Stimulated activated naive CD4-positive, alpha-beta T cell treated with Interleukin-2 at 50 U/mL for 16 hours (primary cell): ENCODE measurements at places on chromosomes 1 and 21.

DNA sequence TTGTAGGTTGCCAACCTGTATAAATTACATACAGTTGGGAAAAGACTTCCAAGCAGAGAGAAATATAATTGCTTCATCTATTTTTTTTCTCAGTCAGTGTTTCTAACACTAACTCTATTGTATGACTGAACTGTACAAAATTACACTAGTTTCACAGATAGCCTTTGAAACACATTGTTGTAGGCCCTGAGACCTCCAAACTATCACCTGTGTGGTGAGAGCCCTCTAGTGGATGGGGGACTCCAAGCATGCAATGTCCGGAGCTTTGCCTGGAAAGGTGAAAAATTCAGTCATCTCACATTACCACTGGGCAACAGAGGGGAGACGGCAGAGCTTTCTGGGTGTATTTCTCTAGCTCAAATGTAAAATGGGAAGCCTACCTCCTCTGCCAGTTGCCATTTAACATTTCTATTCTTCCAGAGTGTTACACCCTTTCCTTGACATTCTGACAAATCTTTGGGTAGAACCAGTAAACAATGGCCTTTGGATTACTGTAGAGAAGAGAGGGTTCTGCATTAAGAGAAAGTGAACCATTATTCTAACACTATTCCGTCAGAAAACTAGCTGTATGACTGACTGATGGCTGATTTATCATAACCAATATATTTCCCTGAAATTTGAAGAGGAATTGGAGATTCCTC is 212.2 kb downstream of the LYPLAL1 start:
- DNase-seq = no peak

GRCh38 chr1:222140206-222140605 is 398.3 kb upstream of the DUSP10 start:
- DNase-seq = no peak

GRCh38 chr1:59738591-59739015 is 76.1 kb upstream of the HOOK1 start:
- no peak for DNase-seq

GRCh38 chr1:229296541-229296941 is 25.6 kb downstream of the RAB4A start:
- no peak for DNase-seq

- DNase-seq = no peak
Measured at GRCh38 chr1:50112193-50112592, 3.5 kb downstream of the ELAVL4 start.

DNA sequence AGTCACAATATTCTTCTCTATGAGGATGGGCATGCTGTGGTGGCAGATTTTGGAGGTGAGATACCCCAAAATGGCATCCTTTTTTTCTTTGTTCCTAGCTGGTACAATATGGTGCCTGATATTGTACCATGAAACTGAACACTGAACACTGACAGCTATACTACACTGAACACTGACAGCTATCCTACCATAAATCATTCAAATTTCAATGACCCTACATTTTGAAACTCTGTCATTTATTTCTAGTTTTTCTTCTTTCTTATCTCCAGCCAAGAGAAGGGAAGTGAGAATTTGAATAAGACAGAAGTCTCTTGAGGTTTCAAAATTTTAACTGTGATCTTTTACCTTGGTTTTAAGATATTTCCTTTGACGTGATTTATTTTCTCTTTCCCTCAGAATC is 76.3 kb downstream of the LRRC53 start:
- no peak for DNase-seq

DNA sequence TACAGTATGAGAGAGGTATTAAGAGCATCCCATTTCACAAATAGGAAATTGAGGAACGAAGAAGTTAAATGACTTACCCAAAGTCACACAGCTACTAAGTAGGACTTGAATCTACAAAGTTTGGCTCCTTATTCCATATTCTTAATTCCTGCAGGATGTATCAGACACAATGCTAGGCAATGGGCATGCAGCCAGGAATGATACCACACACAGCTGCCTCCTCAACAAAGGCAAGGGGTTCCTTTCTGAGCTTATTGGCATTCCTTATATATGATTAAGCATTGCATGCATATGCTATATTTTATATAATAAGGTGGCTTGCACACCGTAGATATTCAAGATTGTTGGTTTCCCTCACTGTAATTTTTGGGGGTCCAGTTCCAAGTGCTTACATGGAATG is 34.2 kb upstream of the JUN start:
- DNase-seq = no peak

DNA sequence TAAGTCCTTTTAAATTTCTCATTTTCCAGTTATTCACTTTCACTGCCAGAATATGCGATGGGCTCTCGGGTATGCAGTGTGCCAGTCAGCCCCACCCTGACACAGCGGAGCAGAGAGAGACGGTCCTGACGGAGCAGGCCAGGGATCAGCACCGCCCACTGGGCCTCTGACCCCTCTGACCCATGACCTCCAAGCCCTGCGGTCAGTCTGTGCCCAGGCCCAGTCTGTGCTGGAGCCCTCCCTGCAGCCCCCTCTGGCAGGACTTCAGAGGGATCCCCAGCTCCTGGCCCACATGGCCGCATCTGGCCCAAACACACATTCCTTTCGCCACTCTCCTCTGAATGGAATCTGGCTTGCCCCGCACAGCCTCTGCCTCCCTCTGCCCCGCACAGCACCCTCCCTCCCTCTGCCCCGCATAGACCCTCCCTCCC is 43.4 kb upstream of the COL6A2 start:
- DNase-seq = no peak

DNA sequence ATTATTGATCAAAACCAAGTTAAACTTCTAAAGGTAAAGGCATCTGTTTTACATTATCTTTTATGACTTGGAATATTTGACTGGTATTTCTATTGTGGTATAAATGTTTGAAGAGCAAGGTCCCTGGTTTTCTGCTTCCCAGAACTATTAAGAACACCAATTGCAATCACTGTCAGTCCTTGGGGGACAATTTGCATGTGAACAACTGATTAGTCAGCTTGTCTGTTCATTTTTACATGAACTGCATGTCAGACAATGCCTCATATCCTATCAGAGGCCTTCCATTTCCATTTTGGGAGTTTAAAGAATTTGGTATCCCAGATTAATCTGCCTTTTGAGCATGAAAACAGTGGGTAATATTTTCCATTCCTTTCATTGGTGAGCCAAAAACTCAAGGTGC is 654.9 kb upstream of the USP24 start:
- DNase-seq = no peak

DNA sequence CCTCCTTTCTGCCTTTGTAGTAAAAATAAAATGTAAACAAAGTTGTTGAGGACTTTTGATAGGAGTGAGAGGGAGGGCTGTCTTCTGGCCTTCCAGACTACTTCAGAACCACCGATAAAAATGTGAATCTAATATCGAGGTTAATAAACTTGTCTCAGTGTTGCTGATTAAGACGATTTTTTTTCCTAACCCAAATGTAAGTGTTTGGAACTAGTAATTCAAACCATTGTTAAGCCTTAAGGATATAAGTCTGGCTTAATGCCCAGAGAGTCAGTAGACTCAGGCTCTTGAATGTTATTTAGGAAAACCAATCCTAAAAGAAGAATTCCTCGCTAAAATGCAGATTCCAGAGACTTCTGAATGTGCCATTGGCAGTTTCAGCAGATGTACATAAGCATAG is 356.9 kb downstream of the SIPA1L2 start:
- DNase-seq = no peak

DNA sequence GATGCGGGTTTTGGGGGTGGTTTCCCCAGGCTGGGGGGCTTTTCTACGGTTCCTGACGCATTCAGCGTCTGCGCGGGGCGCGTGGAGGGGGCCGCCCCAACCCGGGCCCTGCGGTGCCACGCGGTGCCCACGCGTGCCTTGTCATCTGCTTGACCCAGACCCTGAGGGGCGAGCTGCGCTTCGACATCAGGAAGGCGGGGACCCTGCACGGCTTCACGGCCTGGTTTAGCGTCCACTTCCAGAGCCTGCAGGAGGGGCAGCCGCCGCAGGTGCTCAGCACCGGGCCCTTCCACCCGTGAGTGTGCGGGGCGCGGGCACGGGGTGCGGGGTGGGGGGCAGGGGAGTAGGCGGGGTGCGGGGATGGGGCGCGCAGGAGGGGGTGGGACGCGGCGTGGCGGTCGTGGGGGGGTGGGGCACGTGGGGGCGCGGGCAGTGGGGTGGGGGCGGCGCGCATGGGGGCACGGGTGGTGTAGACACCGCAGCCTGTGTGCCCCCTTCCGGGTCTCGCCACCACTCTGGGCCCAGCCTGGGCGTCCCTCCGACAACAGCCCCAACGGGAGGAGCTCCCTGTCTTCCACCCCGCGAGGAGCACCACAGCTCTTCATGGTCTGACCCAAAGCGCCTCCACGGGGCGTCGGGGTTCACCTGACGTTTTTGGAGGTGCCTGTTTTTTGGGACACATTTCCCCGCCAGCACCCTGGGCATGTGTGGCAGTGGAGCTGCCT is 26.3 kb downstream of the PRMT2 start:
- no peak for DNase-seq

- peak; percentile 70 for DNase-seq
Measured at GRCh38 chr1:6475381-6476133, 9.6 kb upstream of the TNFRSF25 start.

DNA sequence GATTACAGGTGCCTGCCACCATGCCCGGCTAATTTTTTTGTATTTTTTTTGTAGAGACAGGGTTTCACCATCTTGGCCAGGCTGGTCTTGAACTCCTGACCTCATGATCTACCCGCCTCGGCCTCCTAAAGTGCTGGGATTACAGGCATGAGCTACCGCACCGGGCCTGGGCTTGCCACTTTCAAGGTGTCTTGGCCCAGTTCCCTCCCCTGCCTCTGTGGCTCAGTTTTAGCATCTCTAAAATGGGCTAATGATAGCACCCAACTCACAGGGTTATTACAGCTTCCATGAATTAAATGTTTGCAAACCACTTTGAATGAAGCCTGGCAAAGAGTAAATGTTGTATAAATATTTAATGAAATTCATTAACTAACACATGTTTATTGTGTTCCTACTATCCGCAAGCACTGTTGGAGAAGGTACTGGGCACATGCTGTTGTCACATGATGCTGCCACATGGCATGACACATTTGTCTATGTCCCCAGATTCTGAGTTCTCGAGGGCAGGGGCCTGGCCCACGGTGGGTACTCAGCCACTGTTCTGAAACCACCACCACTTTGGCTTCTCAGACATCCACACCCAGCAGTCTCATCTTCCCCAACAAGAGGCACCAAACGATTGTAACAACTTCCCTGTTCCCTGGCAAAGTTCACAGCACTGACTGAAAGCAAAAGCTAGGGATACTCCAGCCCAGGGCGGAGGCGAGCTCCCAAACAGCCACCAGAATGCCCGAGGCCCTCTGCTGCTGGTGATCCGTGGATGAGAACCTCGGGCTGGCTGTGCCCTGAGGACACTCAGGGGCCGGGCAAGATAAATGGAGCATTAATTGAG is 9.7 kb downstream of the IFFO2 start:
- DNase-seq = no peak

DNA sequence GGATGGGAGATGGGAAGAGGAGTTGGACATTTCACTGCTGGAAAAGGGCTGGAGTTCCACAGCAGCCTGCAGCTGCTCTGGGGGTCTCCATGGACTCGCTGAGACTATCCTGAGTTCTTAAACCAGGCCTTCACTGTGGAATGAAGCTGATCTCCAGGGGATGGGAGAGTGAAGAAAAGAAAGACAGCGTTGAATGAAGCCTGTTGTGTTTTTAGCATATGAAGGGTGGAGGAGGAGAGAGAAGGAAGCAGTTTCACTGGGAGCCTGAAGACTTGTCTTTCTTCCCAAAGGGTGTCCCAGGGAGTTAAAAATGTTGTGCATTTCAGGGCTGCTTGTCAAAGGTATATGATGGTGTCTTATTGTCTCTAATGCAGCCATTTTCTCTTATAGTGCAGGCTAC is 9.2 kb downstream of the ROR1 start:
- DNase-seq = no peak

- DNase-seq = no peak
Measured at GRCh38 chr1:67479146-67479891, 49.1 kb upstream of the SERBP1 start.

GRCh38 chr21:31720739-31721138 is 11.2 kb downstream of the SCAF4 start:
- DNase-seq = no peak

DNA sequence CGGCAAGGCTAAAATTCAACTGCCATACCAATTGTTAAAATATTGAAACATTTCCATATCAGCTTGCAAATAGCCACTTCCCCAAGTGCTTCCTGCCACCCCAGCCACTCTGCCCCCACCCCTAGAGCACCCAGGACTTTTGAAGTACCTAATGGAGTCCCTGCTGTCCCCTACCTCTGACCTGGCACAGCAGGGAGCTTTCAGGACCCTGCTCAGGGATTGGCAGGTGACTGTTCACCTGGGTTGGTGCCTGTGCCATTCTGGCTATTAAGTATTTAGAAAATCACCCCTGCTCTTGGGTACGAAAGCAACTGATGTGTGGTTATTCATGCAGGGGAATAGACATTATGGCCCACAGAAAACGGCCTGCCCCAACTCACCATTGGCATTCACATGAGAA is 9.1 kb upstream of the HPCAL4 start:
- no peak for DNase-seq

- no peak for DNase-seq
Measured at GRCh38 chr1:52186449-52186848, 44.6 kb downstream of the ZFYVE9 start.

- no peak for DNase-seq
Measured at GRCh38 chr1:154466921-154467417, 35.0 kb upstream of the TDRD10 start.

DNA sequence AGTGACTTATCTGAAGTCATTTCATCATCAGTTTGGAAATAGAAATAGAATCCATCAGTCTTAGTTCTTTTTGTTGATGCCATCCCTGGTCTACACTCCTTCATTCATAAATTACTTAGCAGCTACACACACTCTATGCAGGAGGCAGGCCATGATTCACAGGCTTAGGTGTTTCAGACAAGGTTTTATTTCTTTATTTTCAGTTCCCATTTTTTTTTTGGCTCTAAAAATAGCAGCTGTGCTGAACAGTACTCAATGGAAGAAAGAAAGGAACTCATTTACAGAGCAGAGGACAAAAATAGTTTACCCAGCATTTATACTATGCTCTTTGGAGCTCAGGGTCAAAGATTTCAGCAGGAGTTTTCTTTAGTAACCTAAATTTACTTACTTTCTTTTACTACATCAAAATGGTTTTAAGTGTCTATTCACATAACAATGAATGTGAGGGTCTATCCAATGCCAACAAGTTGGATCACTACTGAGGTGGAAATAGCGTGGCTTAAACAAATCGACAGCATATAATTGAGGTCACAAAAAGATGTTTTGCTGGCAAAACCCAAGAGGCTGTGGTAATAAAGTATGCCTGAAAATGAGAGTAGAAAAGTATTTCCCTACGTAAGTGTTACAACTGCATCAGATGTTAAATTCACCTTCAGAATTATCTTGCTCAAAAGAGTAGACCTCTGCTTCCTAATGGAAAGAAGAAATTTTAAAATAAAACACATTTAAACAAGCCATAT is 7.7 kb downstream of the KRTAP19-8 start:
- no peak for DNase-seq

DNA sequence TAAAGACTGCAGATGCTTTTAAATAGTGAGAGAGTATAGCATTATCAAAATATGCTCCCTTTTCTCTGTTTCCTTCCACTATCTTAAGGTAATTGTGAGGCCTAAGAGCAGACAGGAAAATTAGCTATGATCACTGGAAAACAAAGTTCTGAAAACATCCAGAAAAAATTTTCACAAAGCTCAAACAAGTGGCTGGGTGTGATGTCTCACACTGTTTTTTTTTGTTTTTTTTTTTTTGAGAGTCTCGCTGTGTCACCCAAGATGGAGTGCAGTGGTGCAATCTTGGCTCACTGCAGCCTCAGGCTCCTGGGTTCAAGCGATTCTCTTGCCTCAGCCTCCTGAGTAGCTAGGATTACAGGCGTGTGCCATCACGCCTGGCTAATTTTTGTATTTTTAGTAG is 7.2 kb downstream of the WDTC1 start:
- DNase-seq = no peak
